Kidney glomerular epithelial cell (primary cell): ENCODE measurements at places on chromosomes 5 and 9.

DNA sequence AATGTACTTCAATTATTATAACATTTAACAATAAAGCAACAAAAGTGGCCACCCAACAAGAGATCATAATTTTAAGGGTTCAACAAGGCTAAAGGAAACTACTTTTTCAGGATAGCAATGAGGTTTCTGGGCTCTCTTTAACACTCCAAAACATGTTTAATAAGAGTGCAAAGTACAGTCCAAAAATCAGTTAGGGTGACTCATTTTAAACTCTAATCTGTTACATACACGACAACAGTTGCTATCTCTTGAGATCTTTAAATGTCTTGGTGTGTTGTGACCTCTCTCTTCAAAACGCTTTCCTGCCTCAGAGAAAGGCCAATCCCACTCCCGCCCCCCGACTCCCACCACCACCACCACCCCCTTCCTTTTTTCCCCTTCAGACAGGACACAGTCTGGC lies 11.5 kb downstream of the NFIB start:
- DNase-seq, result no peak

DNA sequence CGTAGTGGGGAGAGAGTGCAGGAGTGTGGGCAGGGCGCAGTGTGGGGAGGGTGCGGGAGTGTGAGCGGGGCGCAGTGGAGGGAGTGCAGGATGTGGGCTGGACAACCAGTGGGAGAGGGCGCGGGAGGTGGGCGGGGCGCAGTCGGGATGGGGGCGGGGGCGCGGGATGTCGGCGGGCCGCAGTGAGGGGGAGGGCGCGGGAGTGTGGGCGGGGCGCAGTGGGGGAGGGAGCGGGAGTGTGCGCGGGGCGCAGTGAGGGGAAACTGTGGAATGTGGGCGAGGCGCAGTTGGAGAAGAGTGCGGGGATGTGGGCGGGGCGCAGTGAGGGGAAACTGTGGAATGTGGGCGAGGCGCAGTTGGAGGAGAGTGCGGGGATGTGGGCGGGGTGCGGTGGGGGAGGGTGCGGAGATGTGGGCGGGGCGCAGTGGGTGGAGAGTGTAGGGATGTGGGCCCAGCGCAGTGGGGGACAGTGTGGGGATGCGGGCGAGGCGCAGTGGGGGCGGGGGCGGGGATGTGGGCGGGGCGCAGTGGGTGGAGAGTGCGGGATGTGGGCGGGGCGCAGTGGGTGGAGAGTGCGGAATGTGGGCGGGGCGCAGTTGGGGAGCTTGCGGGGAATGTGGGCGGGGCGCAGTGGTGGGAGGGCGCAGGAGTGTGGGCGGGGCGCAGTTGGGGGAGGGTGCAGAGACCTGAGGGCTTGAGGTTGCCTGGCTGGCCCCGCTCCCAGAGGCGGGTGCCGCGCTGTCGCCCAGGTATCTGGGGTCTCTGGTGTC lies at the start of gene NXNL2:
Gene NXNL2, plus strand, starts transcription at position 723 of the 770 bp plus-strand sequence. CDS start 257 bp downstream, outside the sequence.
- DNase-seq, result peak; percentile 83

GRCh38 chr5:164636456-164636855 lies 1131.0 kb downstream of the MAT2B start:
- DNase-seq, result no peak

DNA sequence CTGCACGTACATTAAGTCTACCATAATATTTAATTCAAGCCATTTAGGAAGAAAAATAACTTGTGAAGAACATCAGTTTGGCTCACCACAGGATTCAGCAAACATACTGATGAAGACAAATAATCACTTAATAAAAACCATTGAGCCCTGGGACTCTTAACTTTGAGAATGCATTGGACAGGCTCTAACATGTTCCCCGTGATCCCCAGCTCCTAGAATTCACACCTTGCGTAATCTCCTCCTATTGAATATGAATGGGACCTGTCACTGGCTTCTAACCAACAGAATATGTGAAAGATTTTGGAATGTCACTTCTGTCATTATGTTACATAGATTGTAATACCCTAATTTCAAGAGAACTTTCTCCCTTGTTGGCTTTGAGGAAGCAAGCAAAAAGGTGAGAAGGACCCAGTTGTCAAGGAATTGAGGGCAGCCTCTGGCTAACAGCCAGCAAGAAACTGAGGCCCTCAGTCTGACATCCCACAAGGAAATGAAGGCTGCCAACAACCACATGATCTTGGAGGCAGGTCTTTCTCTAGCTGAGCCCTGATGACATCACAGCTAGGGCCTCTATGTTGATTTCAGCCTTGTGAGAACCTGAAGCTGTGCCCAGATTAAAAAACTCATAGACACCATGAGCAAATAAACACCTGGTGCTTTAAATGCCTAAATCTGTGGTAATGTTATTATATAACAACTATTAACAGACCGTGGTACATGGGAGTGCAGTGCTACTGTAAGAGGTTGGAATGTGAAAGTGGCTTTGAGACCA lies 433.2 kb downstream of the SEMA5A start:
- no peak for DNase-seq

DNA sequence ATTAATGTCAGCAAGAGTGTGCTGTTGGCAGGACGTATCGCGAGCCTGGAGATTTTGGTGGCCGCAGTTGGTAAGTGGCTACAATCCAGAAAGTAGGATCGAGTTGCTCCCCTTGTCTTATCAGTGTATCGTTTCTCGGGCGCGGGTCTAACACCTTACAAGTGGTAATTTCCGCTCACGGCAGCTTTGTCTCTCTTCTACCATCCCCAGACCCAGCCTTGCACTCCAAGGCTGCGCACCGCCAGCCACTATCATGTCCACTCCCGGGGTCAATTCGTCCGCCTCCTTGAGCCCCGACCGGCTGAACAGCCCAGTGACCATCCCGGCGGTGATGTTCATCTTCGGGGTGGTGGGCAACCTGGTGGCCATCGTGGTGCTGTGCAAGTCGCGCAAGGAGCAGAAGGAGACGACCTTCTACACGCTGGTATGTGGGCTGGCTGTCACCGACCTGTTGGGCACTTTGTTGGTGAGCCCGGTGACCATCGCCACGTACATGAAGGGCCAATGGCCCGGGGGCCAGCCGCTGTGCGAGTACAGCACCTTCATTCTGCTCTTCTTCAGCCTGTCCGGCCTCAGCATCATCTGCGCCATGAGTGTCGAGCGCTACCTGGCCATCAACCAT lies 1.1 kb downstream of the PTGER4 start:
- DNase-seq, result no peak

DNA sequence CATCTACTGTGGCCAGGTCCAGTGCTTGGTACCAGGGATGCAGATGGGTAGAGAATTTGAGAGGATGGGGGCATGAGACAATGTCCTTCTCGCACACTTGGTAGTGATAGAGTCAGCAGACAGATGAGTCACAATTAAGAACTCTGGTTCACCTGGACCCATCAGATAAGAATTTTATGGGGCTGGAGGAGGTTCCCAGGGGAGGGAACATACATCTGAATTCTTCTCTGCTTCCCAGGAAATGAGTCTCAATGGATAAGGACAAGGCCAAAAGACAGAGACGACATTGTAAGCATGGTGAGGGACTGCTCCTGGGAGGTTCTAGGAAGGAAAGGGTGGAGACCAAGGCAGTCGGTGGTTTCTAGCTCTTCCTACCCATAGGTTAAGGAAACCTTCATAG lies 5.3 kb downstream of the SLC4A9 start:
- no peak for DNase-seq

DNA sequence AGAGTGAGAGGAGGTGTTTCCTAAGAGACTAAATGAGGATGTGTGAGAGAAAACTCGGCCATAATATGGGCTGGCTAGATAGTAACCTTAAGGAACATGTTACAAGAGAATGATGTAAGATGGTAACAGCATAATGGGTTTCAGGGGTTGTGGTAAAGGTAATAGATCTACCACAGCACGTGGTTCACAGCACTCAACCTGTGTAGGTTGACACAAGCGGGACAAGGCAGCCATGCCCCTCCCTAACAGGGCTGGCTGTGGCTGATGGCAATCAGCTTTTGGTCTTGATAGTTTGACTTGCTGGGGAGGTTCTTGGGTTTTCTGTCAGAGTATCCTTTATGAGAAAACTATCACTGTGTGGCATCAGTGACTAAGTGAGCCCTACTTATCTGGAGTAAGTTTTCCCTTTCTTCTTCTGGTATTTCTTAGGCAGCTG lies 138.6 kb downstream of the TRIO start:
- no peak for DNase-seq

- DNase-seq, result no peak
Observed at GRCh38 chr9:35560625-35561337, 44.3 kb upstream of the TESK1 start.

DNA sequence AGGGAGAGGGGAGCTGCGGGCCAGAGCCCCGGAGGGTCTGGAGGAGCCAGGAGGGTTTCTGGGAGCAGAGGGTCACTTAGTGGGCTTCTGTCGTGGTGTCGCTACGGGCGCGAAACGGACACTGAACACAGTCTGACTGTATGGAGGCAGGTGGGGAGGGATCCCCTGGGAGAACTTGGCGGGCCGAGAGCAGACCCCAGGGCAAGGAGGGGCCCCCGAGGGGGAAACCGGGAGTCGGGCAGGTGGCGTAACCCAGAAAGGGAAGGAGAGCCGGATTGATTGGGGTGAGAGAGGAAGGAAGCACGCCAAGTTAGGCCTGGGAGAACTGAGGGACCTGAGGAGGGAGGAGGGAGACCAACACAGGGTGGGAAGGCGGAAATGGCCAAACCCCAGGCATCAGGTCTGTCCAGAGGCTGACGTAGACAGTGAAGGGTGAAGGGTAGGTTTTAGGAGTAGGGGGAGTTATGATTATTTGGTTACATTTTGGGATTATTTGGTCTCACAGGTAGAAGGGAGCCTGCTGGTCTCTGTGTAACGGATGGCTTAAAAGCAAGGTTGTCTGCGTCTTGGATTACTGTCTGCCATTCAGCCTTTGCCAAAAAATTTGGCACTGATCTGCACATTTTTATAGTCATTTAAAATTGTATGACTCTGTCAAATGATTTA lies 3.3 kb upstream of the MSMP start:
- peak; percentile 20 for DNase-seq

GRCh38 chr9:7320841-7321240 lies 478.7 kb downstream of the DMAC1 start:
- DNase-seq, result no peak
